Naive thymus-derived CD4-positive, alpha-beta T cell (primary cell): ENCODE measurements at places on chromosomes 4 and X. TPM values are rescaled to one million over a fixed set of nuclear protein-coding genes. Genes with fewer than 3 reads are reported as not detected.

Gene CACNA1F
- total RNA-seq = 1.3 TPM

Gene GATA1
- total RNA-seq = 1.2 TPM

Gene CXCL10
- not detected for total RNA-seq

Gene NDP
- not detected for total RNA-seq

Gene RHOXF1
- 0.51 TPM for total RNA-seq

Gene HEPH
- total RNA-seq = not detected

Gene MGARP
- total RNA-seq = 0.70 TPM

Gene PRDM8
- 4.2 TPM for total RNA-seq

Gene CT55
- not detected for total RNA-seq

Gene SLC2A9
- total RNA-seq = 3.3 TPM

Gene MTTP
- total RNA-seq = 0.51 TPM

Gene JCHAIN
- total RNA-seq = not detected

- H3K4me3 ChIP-seq = no peak overlapping the region
- H3K36me3 ChIP-seq = no peaks in the 10 kb centered on the region
- H3K4me1 ChIP-seq = no peaks in the 10 kb centered on the region
- no peak overlapping the region for H3K27ac ChIP-seq
- no peak for DNase-seq
These were observed 38.9 kb upstream of the C4orf50 start for GRCh38 chr4:6056976-6057766.

- H3K27ac ChIP-seq = no peak overlapping the region
- H3K27me3 ChIP-seq = no peaks in the 10 kb centered on the region
- no peak overlapping the region for H3K4me3 ChIP-seq
- no peaks in the 10 kb centered on the region for H3K36me3 ChIP-seq
- no peak for DNase-seq
These were observed 172.8 kb upstream of the FRMPD4 start for GRCh38 chrX:11965436-11965835.

DNA sequence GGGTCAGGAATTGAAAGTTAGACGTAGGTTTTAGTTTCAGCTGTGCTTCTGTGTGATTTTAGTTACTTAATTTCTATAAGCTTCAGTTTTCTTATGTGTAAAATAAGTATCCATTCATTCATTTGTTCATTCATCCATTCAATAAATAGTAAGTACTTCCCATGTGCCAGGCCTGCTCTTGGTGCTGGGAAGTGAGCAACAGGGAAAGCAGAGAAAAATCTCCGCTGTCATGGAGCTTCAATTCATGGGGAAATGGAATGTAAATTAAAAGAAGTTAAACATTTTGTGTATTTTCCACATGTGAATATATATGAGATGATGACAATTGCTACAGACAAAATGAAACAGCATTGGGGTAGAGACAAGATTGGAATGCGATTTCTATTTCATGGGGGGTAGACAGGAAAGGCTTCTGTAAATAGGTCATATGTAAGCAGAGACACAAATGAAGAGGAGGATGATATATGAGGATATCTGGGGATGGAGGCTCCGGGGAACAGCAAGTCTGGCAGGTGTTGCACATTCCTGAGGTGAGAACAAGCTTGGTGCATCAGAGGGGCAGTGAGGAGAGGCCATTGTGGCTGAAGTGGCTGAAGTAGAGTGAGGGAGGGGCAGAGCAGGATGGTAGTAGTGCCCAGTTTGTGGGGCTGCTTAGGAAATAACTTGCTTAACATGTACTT lies 66.2 kb downstream of the FHIP1A start:
- DNase-seq = no peak
- H3K27me3 ChIP-seq = no peaks in the 10 kb centered on the region
- no peak overlapping the region for H3K4me3 ChIP-seq
- H3K27ac ChIP-seq = no peak overlapping the region
- H3K36me3 ChIP-seq = no peaks in the 10 kb centered on the region
- no peaks in the 10 kb centered on the region for H3K4me1 ChIP-seq

DNA sequence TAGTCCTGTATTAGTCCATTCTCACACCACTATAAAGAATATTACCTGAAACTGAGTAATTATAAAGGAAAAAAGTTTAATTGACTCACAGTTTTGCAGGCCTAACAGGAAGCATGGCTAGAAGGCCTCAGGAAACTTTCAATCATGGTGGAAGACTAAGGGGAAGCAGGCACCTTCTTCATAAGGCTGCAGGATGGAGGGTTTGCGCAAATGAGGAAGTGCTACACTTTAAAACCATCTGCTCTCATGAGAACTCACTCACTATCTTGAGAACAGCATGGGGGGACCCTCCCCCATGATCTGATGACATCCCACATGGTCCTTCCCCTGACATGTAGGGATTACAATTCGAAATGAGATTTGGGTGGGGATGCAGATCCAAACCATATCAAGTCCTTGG lies 12.1 kb upstream of the MAGEA11 start:
- no peak overlapping the region for H3K4me3 ChIP-seq
- H3K27ac ChIP-seq = no peak overlapping the region
- no peak for DNase-seq
- H3K4me1 ChIP-seq = no peaks in the 10 kb centered on the region
- no peaks in the 10 kb centered on the region for H3K36me3 ChIP-seq

DNA sequence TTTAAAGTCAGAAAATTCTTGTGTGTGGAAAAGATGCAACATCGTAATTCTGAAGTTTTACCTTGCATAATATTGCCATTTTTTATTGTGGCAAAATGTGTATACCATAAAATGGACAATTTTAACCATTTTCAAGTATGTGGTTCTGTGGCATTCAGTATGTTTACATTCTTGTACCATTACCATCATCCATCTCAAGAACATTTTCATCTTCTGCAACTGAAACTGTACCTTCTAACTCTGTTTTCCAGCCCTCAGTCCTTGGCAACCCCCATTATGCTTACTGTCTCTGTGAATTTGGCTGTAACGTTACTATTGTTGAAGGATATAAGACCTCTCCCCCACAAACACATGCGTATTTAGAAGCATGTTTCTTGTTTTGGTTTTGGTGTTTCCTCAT lies 123.2 kb downstream of the BMPR1B start:
- no peaks in the 10 kb centered on the region for H3K27me3 ChIP-seq
- H3K27ac ChIP-seq = no peak overlapping the region
- no peaks in the 10 kb centered on the region for H3K4me1 ChIP-seq
- H3K36me3 ChIP-seq = no peaks in the 10 kb centered on the region
- no peak for DNase-seq

- peak; percentile 3 for DNase-seq
- no peak overlapping the region for H3K27ac ChIP-seq
- H3K4me3 ChIP-seq = no peak overlapping the region
- no peaks in the 10 kb centered on the region for H3K27me3 ChIP-seq
- H3K36me3 ChIP-seq = no peaks in the 10 kb centered on the region
- no peaks in the 10 kb centered on the region for H3K4me1 ChIP-seq
These were observed 70.2 kb downstream of the CLDN22 start for GRCh38 chr4:183249854-183250253.

GRCh38 chr4:165793236-165793635 lies 79.8 kb upstream of the TLL1 start:
- H3K27ac ChIP-seq = no peak overlapping the region
- H3K4me3 ChIP-seq = no peak overlapping the region
- no peaks in the 10 kb centered on the region for H3K4me1 ChIP-seq

- no peaks in the 10 kb centered on the region for H3K4me1 ChIP-seq
- H3K27me3 ChIP-seq = no peaks in the 10 kb centered on the region
- no peak overlapping the region for H3K27ac ChIP-seq
- DNase-seq = no peak
These were observed 38.9 kb downstream of the PAGE2 start for GRCh38 chrX:55127692-55128091.

DNA sequence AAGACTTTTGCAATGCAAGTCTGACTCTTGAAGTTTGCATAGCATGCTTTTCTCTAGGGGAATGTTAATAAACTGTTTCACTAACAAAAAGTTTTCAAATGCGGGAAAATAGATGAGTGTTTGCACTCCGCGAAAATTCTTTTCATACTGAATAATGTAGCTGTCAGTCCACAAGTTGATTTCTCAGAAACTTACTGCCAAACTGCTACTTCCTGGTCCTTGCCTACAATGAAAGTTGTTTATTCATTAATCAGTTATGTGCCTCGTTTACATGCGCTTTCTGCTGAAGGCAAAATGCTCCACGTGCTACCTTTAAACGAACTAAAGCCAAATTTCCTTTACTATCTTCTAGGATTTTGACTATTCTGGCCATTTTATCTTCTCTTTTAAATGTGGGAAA lies 166.2 kb downstream of the MAGEB17 start:
- DNase-seq = no peak
- H3K27ac ChIP-seq = no peak overlapping the region
- H3K36me3 ChIP-seq = no peaks in the 10 kb centered on the region
- H3K4me3 ChIP-seq = no peak overlapping the region

DNA sequence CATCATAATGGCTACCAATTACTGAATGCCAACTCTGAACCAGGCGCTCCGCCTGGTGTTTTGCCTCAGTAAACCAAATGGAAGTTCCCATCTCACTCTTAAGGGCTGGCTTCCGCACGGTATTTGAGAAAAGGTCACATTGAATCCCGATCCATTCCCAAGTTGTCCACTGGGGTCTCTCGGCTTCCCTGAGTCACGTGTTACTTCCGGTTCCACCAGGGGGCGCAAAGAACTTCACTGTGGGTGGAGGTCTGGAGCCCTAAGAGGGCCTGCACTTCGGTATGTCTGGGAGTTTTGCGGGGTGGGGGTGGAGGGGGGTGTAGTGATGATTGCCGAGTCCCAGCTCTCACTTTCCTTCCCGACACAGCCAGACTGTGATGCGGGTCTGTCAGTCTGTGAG lies 13.4 kb upstream of the NHS start:
- no peaks in the 10 kb centered on the region for H3K4me1 ChIP-seq
- DNase-seq = no peak
- no peak overlapping the region for H3K4me3 ChIP-seq

DNA sequence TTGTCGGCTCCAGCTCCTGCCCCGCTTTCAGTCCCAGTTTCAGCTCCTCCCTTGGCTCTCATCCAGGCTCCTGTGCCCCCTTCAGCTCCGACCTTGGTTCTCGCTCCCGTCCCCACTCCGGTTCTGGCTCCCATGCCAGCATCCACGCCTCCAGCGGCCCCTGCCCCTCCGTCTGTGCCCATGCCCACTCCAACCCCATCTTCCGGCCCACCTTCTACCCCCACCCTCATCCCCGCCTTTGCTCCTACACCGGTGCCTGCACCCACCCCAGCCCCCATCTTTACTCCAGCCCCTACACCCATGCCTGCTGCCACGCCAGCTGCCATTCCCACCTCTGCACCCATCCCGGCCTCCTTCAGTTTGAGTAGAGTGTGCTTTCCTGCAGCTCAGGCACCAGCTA lies 31.2 kb downstream of the BCORL1 start:
- H3K36me3 ChIP-seq = no peaks in the 10 kb centered on the region
- H3K4me1 ChIP-seq = no peaks in the 10 kb centered on the region
- H3K4me3 ChIP-seq = no peak overlapping the region

- H3K4me3 ChIP-seq = no peak overlapping the region
- no peaks in the 10 kb centered on the region for H3K36me3 ChIP-seq
- no peaks in the 10 kb centered on the region for H3K4me1 ChIP-seq
These were observed 217.5 kb upstream of the GYPA start for GRCh38 chr4:144357975-144358374.

DNA sequence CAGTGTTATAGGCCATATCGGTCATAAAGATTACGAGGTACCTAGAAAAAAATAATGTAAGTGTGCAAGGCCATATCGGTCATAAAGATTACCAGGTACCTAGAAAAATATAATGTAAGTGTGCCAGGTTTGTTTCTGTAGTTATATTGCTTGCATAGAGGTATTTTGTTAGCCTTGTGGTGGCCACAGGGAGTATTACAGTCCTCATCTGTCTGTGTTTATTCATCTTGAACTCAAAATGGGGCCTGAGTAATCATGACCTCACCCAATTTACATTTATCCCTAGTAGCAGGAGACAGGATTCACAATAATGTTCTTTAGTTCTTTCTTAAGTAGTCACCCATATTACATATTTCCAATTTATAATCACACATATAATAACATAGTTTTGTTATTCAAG lies 459.7 kb downstream of the MID1IP1 start:
- no peak overlapping the region for H3K27ac ChIP-seq
- DNase-seq = no peak
- no peaks in the 10 kb centered on the region for H3K36me3 ChIP-seq
- no peaks in the 10 kb centered on the region for H3K27me3 ChIP-seq
- H3K4me1 ChIP-seq = no peaks in the 10 kb centered on the region

DNA sequence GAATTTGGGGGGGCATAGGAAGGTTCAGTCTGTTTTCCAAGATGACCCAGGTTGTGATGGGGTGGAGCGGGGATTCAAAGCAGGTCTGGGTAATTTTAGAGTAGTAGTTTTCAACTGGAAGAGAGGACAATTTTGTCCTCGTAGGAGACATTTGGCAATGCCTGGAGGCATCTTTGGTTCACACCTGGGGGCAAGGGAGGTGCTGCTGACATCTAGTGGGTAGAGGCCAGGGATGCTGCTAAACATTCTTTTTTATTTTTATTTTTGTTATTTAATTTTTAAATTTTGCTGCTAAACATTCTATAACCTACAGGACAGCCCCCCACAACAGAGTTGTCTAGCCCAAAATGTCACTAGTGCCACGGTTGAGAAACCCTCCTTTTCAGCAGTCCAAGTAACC lies 1.9 kb downstream of the RAB9A start:
- peak; percentile 28 for DNase-seq
- peak overlapping the region; percentile 24 for H3K4me3 ChIP-seq
- no peak overlapping the region for H3K27ac ChIP-seq
- no peaks in the 10 kb centered on the region for H3K27me3 ChIP-seq

DNA sequence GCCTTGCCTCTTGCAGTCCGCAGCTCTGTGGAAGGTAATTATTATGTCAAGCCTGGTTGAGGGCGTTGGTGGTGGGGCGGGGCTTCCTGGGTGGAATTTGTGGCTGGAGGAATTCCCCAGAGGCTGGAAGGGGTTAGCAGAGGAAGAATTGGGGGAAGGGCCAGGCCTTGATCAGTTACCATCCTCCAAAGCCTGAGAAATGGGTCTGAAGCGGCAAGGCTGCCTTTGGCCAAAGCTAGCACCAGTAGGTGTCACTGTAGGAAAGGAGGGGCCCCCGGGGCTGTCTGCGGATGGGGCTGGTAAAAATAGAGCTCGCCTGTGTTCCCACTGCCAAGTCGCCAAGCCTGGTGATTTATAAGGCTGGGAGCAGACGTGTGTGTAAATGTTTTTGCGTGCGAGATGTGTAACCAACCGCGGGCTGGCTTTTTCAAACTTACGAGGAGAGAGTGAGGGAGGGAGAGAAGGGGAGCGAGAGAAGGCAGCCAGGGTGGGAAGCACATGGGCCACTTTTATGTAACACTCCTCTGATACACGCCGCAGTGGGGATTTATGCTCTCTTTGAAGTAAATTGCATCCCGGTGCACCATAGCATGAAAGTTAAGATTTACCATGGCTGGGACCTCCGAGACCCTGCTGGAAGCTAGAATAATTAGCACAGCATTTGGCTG lies 367.0 kb downstream of the BCOR start:
- DNase-seq = peak; percentile 46
- no peak overlapping the region for H3K27ac ChIP-seq
- H3K4me3 ChIP-seq = no peak overlapping the region
- no peaks in the 10 kb centered on the region for H3K4me1 ChIP-seq
- H3K36me3 ChIP-seq = no peaks in the 10 kb centered on the region

GRCh38 chr4:165359506-165359905 lies 19.3 kb upstream of the CPE start:
- H3K36me3 ChIP-seq = no peaks in the 10 kb centered on the region
- no peaks in the 10 kb centered on the region for H3K4me1 ChIP-seq
- no peaks in the 10 kb centered on the region for H3K27me3 ChIP-seq

- no peak overlapping the region for H3K4me3 ChIP-seq
- no peak overlapping the region for H3K27ac ChIP-seq
- no peak for DNase-seq
- H3K27me3 ChIP-seq = no peaks in the 10 kb centered on the region
- no peaks in the 10 kb centered on the region for H3K4me1 ChIP-seq
- H3K36me3 ChIP-seq = no peaks in the 10 kb centered on the region
These were observed 29.8 kb downstream of the CD99L2 start for GRCh38 chrX:150868625-150869024.
